ENCODE measurements at places on chromosomes 12 and 14. TPM values are rescaled to one million over a fixed set of nuclear protein-coding genes. Genes with fewer than 3 reads are reported as not detected.

MEG3 gene
- total RNA-seq = 16.4 TPM

TAS2R8 gene
- total RNA-seq = not detected

SMIM41 gene
- 0.41 TPM for total RNA-seq

ATL1 gene
- 15.1 TPM for total RNA-seq

CLEC9A gene
- total RNA-seq = 0.39 TPM

DNA sequence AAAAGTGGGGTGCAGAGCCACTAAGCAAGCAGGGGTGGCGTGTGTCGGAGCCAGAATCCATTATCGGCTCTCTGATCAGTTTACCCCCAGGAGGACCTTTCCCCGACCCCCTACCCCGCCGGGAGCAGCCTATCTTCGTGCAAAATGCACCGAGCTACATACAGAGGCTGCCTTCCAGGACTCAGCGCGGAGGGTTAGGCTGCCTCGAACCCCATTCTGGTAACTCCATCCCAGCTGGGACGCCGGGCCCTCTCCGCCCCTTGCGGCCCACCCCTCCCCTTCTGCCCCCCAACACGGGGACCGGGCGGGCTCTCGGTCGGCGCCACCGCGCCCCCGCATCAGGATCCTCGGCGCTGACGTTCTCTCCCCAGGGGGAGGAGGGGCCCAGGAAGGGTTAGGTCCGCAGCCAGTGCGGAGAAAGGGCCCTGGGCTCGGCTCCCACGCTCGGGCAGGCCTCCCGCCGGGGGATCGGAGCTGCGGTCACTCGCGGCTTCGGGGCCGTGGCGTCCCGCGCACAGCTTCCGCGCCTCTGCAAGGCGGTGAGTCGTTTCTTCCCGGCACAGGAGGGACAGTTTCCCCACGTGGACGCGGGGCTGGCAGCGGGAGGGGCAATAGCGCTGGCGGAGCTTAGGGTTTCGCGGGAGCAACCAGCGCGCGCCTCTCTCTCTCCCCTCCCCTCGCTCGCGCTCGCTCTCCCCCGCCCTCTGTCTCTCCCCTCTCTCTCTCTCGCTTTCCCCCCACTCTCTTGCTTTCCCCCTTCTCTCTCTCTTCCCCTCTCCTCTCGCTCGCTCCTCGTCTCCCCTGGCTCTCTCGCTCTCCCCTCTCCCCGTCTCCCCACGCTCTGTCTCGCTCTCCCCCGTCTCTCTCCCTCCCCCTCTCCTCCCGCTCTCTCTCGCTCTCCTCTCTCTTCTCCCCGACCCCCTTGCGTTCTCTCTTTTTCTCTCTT lies 12.5 kb upstream of the MAP3K9 start:
- DNase-seq = peak; percentile 66

DNA sequence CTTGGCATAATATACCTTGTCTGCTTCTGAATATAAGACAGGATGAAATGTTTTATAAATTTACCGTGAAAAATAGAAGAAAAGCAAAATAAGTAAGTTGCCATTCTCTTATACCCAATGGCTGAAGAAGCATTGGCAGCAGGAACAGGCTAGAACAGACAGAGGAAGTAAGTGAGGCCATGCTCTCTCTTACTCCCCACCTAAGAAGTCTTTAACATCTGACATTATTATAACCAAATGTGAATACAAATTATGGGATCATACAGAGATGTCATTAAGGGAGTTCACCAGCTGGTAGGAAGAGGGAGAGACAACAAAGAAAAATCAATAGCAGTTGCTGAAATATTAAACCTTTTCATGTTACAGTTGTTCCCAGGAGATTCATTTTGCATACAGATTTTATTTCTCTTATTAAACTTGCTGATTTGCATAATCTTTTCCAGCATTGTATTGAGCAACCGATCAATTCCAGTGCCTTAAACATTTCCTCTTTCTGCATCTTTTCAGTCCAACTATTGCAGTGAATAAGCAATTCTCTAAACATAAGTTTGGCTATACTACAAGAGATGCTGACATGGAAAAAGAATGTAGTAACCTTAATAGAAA lies 270.6 kb downstream of the SLC6A15 start:
- DNase-seq = no peak

DNA sequence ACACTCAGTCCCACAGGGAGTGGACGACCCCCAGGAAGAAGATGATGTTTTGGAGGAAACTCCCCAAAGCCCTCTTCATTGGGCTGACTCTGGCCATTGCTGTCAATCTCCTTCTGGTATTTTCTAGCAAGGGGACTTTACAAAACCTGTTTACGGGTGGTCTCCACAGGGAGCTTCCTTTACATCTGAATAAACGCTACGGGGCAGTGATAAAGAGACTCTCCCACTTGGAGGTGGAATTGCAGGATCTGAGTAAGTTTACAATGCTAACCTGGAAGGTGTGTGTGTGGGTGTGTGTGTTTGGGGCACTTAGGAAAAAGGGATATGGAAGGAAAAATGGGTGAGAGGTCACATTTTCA lies 416 bp downstream of the GALNT8 start:
- peak; percentile 66 for DNase-seq

DNA sequence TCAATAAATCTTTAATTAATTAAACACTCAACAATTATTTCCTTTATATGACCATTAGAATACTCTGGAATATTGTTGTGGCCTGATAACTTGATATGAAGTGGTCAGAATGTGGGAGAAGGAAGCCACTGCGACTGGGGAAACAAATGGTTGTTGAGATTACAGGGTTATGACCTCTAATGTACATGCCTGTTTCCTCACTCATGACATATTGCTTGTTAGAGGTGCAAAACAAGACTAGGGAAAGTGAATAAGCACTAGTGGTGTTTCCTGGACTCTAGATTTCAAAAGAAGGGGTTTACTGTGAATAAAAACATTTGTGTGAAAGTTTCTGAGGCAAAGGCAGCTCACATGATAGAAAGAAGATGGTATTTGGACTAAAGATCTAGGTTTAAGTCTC lies 53.3 kb downstream of the STAB2 start:
- no peak for DNase-seq

GRCh38 chr12:95179011-95179410 lies 38.3 kb downstream of the FGD6 start:
- no peak for DNase-seq

GRCh38 chr12:115609347-115609746 lies 668.1 kb downstream of the MED13L start:
- no peak for DNase-seq

- no peak for DNase-seq
Observed at GRCh38 chr14:59197695-59198262, 9.3 kb downstream of the DAAM1 start.

GRCh38 chr12:88468581-88468980 lies 111.7 kb downstream of the KITLG start:
- DNase-seq = no peak

- no peak for DNase-seq
Observed at GRCh38 chr12:28294300-28294699, 104.0 kb downstream of the CCDC91 start.

- DNase-seq = peak; percentile 19
Observed at GRCh38 chr14:91364524-91365270, 52.9 kb downstream of the CCDC88C start.

DNA sequence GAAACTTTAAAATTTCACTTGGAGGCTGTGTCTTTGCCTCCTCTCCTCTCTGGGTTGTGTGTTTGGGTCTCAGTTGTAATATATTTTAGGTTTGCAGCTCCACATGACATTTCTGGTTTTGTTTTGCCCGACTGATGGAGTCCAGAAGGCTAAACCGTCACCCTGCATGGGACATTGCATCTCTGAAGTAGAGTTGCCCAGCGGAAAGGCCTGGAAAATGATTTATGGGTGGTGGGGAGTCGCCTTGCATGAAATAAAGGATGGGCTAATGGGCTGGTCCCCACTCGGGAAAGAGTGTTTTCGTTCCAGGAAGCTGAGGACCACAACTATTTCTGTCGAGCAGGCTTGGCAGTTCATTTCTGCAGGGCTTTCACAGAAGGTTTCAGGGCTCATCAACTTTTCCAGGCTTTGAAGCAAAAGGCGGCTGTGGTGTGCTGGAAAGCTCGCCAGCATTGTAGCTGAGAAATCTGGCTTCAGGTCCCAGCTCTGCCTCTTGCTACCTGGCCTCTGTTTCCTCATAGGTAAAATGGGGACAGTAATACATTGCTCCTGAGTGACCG lies 74.8 kb upstream of the GSC start:
- DNase-seq = no peak

- DNase-seq = no peak
Observed at GRCh38 chr12:114998118-114998749, 314.3 kb upstream of the TBX3 start.

- no peak for DNase-seq
Observed at GRCh38 chr14:22320362-22320750, 268.7 kb downstream of the DAD1 start.

- DNase-seq = no peak
Observed at GRCh38 chr14:90607141-90607540, 209.1 kb downstream of the TTC7B start.

- DNase-seq = no peak
Observed at GRCh38 chr12:44285321-44285960, 449.6 kb downstream of the TMEM117 start.

DNA sequence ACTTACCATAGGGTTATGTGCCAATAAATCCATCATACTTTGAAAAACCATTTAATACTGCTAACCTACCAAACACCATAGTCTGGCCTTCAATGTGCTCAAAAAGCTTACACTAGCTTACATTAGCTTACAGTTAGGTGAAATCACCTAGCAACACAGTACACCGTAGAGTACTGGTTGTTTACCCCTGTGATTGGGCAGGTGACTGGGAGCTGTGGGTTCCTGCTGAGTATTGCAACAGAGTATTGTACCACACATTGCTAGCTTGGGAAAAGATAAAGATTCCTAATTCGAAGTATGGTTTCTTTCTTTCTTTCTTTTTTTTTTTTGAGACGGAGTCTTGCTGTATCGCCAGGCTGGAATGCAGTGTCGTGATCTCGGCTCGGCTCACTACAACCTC lies 5.6 kb downstream of the ATP5MC2 start:
- DNase-seq = no peak

DNA sequence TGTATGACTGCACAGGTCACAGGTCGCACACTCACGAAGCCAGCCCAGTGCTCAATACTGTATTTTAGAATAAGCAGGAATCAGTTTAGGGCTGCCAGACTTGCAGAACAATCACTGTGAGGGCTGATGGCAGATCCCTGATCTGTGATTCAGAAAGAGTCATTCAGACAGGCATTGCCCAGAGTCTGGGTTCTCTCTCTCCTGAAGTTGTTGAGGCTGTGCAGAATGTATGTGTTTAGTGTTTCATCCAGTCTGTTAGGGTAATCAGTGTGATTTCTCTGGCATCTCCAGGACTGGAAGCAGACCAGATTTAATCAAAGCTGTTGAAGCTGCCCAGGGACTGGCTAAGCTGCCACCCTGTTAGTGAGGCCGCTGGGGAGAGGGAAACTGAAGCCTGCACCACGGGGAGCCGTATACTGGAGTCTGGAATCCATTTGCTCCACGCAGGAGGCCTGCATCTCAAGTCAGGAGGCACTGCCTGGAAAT lies 69.3 kb downstream of the ETV6 start:
- no peak for DNase-seq

GRCh38 chr12:46410495-46410894 lies 37.9 kb upstream of the SLC38A2 start:
- DNase-seq = no peak

GRCh38 chr12:50918584-50919316 lies 33.6 kb upstream of the HIGD1C start:
- DNase-seq = no peak

GRCh38 chr12:132806857-132807256 lies 21.8 kb downstream of the GOLGA3 start:
- DNase-seq = no peak

- no peak for DNase-seq
Observed at GRCh38 chr14:81170829-81171195, 49.9 kb downstream of the GTF2A1 start.

- DNase-seq = no peak
Observed at GRCh38 chr12:65355461-65355860, 77.0 kb downstream of the MSRB3 start.

- DNase-seq = peak; percentile 63
Observed at GRCh38 chr14:99522457-99522891, 41.3 kb downstream of the CCNK start.

GRCh38 chr12:52082988-52083637 lies 3.6 kb downstream of the SMIM41 start:
- DNase-seq = peak; percentile 61
